LoVo (cell line): ENCODE measurements at places on chromosomes 3 and 15.

DNA sequence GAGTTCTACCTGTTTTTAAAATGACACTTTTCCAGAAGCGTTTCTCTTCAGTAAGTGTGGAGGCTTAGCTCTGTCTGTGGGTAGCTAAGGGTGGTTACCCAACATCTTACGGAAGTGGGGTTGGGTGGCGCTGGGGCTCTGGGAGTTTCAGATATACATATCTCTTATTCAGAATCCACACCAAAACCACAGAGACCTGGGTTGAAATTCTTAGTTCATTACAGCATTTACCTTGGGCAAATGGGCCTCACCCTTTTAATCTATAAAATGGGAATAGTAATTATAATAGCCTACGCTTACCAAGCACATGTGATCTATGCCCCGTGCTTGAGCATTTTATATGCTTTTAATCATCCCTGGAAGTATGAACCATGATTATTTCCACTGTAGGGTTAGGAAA, 9.4 kb downstream of the PTPRG start:
- DNase-seq: no peak

GRCh38 chr15:39125226-39125625, 455.7 kb upstream of the THBS1 start:
- DNase-seq: no peak

DNA sequence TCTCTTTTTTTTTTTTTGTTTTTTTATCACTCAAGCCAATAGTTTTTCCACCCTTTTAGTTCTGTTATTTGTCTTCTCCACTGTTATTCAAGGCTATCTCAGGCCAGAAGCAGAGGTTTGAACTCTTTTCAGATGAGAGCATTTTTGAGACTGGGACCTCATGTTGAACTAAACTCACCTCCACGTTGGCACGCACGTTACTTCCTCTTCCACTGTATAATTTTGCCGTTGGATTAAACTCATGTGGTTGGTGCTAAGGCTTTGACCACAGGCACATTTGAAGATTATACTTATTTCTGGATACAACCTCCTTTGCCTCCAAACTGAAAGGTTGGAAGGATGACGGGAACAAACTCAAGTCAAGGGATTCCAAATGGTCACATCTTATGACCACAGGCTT, 501.3 kb upstream of the TPRG1 start:
- no peak for DNase-seq

DNA sequence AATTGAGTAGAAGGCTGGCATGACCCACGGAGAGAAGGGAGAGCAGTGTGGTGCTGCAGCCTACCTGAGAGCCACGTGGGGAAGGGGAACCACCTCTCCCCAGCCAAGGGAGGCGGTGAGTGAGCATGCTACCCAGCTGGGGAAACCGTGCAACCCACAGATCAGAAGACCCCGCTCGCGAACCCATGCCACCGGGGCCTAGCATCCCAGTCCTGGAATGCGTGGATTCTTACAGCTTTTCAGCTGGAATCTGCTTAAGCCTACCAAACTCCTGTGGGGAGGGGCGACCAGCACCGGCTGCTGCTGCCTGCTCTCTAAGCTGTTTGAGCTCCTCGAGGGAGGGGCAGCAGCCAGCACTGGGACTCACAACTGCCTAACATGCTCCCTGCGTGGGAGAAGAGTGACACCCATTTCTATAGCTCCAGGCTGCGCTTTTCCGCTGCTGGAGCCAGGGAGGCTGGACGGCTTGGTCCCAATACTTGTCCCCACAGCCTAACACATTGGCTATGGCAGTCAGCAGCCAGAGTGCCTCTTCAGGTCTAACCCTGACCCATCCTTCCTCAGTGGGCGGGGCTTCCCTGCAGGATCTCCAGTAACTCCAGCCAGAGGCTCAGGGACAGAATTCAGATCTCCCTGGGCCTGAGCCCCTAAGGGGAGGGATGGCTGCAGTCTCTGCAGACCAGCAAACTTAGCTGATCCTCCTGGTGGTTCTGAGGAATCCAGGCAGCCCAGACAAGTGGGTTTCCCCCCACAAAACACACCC, 20.0 kb upstream of the TEX55 start:
- DNase-seq: no peak

DNA sequence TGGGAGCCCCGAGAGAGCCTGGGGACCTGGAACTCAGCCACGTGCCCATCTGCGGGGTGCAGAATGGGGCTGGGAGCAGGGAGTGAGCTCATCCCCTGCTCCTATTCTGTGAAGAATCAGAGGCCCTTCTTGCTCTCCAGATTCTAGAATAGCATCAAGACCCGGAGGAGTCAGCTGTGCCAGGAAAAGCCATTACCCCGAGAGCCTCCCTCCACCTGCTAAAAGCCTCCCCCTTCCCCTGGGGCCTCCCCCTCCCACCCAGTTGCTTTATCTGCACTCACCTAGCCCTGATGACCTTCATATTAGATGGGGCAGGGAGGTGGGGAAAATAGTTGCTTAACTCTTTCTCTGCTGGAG, 23.1 kb downstream of the CCDC33 start:
- no peak for DNase-seq

GRCh38 chr3:189985948-189986347, 134.7 kb downstream of the P3H2 start:
- no peak for DNase-seq

DNA sequence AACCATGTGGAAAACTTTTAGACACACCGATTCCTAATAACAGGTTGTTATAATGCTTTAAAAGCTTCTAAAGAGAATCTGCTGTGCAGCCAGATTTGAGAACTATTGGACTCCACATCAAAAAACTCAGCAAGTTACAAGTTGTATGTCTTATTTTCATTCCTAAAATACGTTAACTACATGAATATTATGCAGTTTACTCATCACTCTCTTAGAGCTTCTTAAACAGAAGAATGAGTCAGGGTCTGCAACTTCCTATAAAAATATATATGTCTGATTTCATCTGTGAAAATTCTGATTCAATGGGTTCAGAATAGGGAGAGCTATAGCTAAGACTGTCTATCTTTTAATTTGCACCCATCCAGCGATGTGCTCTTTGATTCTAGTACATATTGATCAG, 244.2 kb upstream of the EPHA3 start:
- no peak for DNase-seq

DNA sequence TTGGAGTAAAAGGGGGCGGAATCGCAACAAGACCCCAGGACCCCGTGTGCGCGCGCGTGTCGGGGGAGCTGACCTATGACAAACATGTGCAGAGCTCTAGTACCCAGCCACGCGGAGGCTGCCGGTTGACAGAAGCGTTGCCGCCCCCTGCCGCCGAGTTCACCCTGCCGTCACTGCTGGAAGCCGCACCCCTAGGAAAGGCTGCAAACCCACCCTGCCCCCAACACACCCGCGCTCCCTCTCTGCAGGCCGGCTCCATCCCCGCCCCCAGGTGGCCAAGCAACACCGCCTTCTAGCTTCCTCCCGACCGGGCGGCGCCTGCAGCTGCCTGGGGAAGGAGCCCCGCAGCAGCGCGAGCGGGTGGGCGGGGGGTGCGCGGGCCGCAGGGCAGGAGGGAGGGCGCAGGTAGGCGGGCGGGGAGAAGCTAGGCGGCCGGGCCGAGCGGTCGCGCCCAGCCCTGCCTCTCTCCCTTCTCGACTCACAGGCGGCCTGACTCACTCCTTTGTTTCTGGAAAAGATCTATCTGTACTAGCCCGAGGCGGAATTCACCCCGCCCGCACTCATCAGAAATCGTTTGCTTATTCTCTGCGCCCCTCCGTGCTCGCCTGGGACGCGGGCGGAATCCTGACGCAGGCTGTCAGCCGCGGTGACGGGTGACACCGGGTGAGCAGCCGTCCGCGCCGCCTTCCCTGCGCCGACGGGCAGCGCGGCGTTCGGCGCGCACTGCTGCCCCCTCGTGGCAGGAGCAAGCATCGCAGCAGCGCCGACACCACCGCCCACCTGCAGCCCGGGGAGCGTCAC, 160.8 kb downstream of the GAP43 start:
- DNase-seq: peak; percentile 90

- DNase-seq: peak; percentile 97
Observed at GRCh38 chr3:49856181-49857005, at the start of gene TRAIP. Gene TRAIP, minus strand, starts transcription at chr3:49856564. Its CDS starts 111 bp downstream, at chr3:49856453.

GRCh38 chr15:88912500-88912921, 668 bp downstream of the MFGE8 start:
- no peak for DNase-seq

- no peak for DNase-seq
Observed at GRCh38 chr3:150531775-150532174, 14.5 kb downstream of the SERP1 start.

- DNase-seq: no peak
Observed at GRCh38 chr15:98769867-98770266, 121.5 kb downstream of the IGF1R start.

GRCh38 chr3:73144828-73145227, 83.4 kb downstream of the EBLN2 start:
- no peak for DNase-seq

GRCh38 chr15:56805466-56806147, 72.3 kb upstream of the ZNF280D start:
- DNase-seq: peak; percentile 74

DNA sequence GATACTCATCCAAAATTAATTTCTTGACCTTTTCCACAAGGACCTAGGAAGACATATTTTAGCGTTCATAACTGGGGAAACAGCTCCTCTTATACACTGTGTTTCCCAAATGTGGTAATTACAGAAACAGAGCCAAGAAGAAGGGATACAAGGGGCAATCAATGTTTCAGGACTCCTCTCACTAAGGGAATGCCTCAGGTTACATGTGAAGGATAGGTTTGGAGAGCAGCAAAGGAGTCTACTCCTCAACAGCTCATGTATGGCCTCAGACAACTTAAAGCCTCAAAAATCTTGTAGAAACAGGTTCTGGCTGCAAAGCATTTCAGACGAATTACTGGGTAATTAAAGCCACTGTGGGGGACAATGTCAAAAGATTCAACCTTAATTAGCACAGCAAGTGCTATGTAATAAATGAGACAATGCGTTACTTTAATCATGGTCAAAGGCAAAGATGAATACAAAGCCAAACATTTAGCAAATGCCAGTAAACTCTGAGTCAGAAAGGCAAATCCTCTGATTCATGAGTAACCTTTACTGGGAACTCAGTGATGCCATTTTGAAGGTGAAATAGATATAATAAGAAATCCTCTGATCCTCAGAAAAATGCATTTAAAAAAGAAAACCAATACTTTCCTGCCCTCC, 1111.2 kb downstream of the TUSC7 start:
- no peak for DNase-seq

DNA sequence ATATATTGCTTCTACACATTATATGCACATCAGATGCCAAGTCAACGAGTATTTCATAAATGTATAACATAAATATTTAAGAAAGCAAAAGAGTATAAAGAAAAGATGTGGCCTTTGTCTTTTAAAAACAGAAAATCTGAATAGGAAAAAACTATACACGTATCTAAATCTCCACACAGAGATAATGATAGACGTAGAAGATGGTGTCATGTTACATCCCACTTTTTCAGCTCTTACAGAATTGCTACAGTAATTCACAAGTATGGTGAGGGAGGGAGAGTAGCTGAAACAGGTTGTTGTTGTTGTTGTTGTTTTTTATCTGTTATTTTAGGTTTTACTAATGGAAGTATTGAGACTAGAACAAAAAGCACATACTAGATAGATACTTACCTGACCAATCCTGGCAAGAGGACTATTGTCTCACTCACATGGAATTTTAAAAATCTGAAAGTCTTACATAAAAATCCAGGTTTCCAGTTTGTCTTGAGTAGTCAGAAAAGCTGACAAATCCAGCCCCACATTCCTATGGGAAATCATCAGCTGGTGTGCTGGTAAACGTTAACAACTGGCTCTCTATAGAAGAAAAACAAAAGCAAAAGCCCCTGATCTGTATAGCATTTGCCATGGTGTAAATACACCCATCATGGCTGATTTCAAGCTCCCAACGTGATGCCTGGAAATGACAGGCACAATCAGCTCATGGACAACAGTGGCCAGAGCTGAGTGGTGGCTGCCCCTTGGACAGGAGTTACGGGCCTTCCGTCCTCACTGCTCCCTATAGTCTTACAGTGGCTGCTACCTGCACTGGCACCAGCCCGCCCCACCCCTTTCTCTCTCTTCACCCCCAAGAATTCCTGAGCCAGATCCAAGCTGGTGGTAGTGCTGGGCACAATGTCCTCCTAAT, 47.4 kb upstream of the VGLL4 start:
- no peak for DNase-seq

- DNase-seq: no peak
Observed at GRCh38 chr3:146166826-146167225, 5.8 kb upstream of the PLOD2 start.

GRCh38 chr3:181558870-181559269, 152.9 kb upstream of the SOX2 start:
- DNase-seq: no peak

DNA sequence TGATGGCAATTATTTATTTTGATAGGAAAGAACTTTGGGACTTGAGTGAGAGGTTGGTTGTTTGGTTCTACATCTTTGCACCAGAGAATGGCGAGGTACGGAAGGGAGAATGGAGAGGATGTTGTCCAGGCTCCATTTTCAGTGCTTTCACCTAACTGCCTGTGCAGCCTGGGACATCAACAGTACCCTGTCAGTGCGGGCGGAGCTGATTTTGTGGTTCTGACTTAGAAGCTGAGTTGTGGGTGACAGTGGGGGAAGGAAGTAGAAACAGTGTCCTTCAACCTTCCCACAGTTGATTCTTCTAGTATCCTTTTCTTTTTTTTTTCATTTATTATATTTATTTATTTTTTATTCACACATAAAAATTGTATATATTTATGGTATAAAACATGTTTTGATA, 95.3 kb downstream of the TIGIT start:
- no peak for DNase-seq

DNA sequence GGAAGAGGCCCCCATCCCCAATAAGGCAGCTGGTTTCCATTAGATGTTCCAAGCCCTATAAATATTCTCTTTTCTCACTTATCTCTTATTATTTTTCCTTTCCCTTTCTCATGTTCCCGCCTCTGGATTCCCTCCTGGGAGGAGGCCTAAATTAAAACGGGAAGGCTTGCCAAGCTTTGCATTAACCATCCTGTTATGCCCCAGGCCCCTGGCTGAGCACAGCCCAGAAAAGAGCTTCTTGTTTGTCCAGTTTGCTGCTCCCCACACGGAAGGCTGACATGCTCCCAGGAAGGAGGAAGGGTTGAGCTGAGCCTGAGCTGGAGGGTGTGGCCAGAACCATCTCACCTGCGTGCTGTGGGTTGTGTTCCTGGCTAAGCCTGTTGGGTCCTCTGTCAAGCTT, 63.1 kb upstream of the BOC start:
- no peak for DNase-seq

GRCh38 chr3:178684881-178685590, 148.8 kb downstream of the KCNMB2 start:
- no peak for DNase-seq

DNA sequence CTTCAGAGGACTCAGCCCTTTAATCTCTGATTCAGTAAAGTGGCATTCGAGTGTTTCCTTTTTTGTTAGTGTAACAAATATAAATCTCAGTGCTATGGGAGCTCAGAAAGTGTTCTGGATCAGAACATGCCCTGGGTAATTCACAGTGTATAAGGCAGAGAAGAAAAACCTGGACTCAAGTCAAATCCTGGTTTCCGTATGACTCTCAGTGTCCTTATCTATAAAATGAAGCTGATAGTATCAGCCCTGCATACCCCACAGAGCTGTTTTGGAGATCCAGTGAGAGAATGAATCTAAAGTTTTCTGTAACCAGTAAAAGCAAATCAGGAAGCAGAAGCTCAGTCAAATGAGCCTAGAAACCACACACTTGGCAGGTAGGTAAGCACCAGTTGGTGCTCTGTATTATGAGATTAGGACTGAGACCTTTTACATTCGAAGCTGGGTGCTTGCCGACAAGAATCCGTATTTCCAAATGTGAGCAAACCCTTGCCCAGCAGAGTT, 67.2 kb downstream of the IL1RAP start:
- DNase-seq: no peak

GRCh38 chr15:90006217-90007075, 5.3 kb downstream of the ZNF710 start:
- no peak for DNase-seq

GRCh38 chr3:14150491-14151230, 25.8 kb downstream of the TMEM43 start:
- no peak for DNase-seq
